ENCODE measurements at places on chromosomes 1 and 21.

DNA sequence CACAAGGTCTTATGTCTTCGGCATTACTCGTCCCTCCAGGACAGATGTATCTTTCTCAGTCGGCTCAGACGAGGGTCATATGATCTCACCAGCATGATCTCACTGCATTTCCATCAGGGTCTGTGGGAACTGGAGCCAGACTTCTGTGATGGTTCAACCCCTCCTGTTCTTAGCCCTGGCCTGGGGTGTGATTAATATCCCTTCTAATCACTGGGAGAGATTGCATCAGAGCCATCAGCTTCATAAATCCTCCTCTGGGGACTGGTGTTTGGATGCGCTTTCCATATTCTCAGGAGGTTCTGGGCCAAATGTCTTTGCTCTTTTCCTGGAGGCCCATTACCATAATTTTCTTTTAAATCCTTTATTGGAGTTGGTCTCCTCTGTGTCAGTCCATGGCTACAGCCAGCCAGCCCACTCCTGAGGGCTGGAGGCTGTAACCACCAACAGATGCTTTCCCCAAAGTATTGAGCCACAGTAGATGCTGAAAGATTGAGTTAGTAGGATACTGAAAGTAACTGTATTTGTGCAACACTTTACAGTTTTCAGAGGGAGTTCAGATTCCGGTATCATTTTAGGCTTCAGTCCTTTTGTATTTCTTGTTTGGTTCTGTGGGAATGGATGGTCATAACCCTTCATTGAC, 20.0 kb downstream of the CACNA1E start:
- no peak for DNase-seq

DNA sequence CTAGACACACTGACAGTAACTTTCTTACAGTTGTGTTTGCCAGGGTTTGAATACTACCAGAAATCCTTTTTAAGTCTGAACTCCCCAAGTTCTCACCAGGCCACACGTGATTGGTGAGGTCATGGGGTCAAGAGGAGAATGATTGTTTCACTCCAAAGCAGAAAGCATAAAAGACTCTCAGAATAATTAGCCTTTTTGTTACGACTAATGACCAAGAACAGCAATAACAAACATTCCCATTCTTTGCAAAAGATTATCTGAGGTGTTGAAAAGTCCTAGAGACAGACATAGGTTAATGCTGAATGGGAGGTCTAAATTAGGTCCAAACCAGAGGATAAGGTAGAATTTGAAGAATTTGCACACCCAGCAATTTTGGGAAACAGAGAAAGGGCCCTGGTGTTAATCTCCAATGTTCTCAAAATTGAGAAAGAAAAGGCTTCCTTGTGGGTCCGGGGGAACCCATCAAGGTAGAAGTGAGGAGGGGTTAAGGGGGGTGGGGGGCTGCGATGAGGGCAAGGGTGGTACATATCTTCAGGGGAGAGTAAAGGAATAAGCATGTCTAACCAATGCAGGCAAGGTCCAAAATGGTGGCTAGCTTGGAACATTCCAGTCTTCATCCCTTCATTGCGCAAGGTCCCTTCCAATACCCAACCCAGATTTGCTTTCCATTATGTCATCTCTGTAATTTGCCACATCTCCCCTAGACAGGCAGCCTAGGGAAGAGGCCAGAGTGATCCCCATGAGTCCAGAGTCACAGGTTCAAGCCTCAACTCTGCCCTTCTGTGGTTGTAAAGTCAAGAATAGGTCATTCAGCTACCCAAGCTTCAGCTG, 74.6 kb upstream of the NFIA start:
- DNase-seq, result no peak

GRCh38 chr21:38494251-38494642, 4.0 kb downstream of the ERG start:
- no peak for DNase-seq

DNA sequence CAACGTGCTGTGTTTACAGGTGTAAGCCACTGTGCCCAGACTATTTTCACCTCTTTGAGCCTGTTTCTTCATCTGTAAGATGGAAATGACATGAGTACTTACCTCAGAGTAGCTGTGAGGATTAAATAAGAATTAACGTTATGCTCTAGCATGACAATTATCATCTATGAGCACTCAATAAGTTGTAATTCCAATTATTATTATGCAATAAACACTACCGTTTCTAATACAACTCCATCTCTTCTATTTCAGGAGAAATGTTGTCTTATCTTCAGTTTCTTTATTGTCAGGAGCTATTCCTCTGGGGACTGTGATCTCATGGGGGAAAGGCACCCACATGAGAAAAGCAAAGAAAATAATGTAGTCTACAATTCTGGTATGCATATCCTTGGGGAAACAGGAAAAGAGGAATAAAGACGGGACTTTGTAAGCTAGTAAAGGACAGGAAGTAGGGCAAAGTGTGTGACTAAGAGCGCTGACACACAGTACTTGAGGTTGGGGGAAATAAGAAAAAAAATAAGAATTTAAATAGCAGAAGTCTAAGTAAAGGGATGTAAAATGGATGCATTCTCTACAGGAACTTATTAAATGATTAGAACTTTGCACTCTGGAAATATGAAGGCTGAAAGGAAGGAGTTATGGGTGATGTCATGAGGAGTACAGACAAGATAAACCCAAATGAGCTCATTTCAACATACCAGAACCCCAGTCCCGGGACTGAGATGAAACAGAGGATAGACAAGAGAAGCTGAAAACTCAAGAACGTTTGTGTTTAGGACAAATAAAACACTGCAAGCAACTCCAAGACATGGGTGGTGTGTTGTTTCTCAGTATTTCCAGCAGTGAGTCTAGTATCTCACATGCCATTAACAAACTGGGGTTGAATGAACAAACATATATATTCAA, 9.8 kb downstream of the PHC2 start:
- peak; percentile 33 for DNase-seq

DNA sequence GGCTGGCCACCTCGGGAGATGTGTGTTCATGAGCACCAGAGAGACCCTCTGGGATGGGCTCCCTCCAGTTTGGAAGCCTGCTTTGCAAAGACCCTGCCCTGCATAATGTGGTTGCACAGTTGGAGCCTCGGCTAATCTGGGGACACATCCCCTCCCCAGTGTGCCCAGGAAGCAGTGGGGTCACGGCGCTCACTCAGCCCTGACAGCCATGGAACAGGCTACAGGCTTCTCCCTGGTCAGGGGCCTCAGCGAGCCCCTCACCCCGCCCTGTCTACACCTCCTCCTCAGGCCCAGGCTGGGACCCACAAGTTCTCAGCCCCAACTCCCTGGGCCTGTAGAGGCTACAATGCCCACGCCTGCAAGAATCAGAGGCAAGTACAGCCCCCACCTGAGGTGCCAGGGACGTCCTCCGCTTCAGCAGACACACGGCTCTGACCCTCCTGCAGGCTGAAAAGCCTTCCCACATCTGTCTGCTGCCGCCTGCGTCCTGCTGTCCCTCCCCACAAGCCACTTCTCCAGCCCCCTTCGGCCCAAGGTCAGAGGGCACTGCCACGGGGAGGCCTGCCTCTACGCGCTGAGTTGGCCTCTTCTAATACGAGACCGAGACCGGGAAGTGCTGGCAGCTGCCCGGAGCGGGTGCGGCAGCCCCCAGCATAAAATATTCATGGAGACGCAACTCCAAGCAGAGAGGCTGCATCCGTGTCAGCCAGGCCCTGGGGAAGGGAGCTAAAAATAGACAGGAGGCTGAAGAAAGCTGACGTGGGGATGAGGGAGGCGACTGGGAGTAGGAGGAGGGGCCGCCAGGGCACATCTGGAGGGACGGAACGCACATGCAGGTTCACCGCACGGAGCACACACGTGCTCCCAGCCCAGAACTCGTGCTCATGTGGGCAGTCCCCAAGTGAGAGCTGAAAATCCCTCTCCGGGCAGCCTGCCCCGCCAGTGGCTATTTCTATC, 15.2 kb upstream of the GPR153 start:
- DNase-seq, result no peak

GRCh38 chr21:35275776-35276175, 226.7 kb upstream of the RUNX1 start:
- no peak for DNase-seq
